ENCODE measurements at places on chromosomes 2 and 18. TPM values are rescaled to one million over a fixed set of nuclear protein-coding genes. Genes with fewer than 3 reads are reported as not detected.

LYPD6B gene
- polyA plus RNA-seq = 26.6 TPM

GRCh38 chr2:230347659-230348305 lies 20.8 kb downstream of the SP140L start:
- no peak overlapping the region for H3K27ac ChIP-seq
- H3K36me3 ChIP-seq = no peaks in the 10 kb centered on the region
- H3K4me1 ChIP-seq = peaks cover 10% of the 10 kb centered on the region

- H3K4me3 ChIP-seq = no peak overlapping the region
- H3K27me3 ChIP-seq = no peaks in the 10 kb centered on the region
- no peak overlapping the region for H3K27ac ChIP-seq
- no peak for DNase-seq
Measured at GRCh38 chr18:63168287-63168686, 151.3 kb downstream of the BCL2 start.

DNA sequence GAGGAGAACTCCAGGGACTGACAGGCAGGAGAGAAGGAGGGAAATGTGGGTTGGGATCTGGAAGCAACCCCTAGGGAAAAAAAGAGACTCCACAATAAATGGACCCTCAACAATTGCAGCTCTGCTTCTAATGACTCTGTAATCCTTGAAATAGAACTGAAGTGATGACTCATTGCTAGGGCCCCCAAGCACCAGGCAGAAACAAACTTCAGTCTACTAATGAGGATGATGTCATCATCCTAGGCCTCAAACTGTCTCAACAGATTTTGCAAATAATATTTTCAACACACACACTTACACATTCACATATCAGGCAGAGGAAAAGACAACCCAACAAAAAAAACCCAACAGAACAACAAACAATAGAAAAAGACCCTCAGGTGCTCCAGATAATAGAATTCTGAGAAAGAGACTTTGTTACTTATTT lies 143.3 kb downstream of the HDAC4 start:
- no peak for DNase-seq
- H3K4me1 ChIP-seq = peaks cover 93% of the 10 kb centered on the region
- no peak overlapping the region for H3K27ac ChIP-seq
- H3K4me3 ChIP-seq = no peak overlapping the region

CASP10 gene
- polyA plus RNA-seq = 14.6 TPM

GRCh38 chr18:10949655-10950054 lies 199.7 kb downstream of the PIEZO2 start:
- no peak for DNase-seq
- H3K27ac ChIP-seq = no peak overlapping the region
- no peaks in the 10 kb centered on the region for H3K27me3 ChIP-seq
- H3K4me1 ChIP-seq = no peaks in the 10 kb centered on the region
- no peaks in the 10 kb centered on the region for H3K36me3 ChIP-seq

- peaks cover 82% of the 10 kb centered on the region for H3K4me1 ChIP-seq
- no peak for DNase-seq
- H3K27me3 ChIP-seq = no peaks in the 10 kb centered on the region
- H3K4me3 ChIP-seq = no peak overlapping the region
- peaks cover 25% of the 10 kb centered on the region for H3K36me3 ChIP-seq
Measured at GRCh38 chr2:85607268-85608215, 4.3 kb downstream of the C2orf68 start.

- peaks cover 7% of the 10 kb centered on the region for H3K4me1 ChIP-seq
- H3K27ac ChIP-seq = no peak overlapping the region
- no peaks in the 10 kb centered on the region for H3K36me3 ChIP-seq
- H3K4me3 ChIP-seq = no peak overlapping the region
Measured at GRCh38 chr2:239746559-239747246, 278.4 kb downstream of the NDUFA10 start.

DNA sequence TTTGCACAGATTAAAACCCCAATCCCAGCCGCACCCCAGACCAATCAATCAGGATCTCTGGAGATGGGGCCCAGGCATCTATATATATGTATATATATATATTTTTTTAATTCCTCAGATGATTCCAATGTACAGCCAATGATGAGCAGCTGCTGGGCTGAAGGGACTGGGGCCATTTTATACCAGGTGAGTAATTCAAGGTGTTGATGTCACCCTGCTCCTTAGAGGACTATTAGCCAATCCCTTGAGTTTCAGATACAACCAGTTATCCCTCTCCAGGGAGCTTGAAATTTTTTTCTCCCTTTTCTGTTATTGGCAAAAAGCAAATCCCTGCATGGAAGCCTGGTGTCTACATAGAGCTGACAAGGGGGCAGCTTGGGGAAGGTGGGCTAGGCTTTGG lies 59.8 kb downstream of the MCFD2 start:
- no peak for DNase-seq
- H3K36me3 ChIP-seq = no peaks in the 10 kb centered on the region
- H3K4me1 ChIP-seq = peaks cover 7% of the 10 kb centered on the region
- peak overlapping the region; percentile 82 for H3K27ac ChIP-seq
- H3K27me3 ChIP-seq = no peaks in the 10 kb centered on the region
